Natural killer cell treated with Interleukin-12 subunit alpha and Interleukin-12 subunit beta and Interleukin-15 and Interleukin-18, amount 100 ng/mL, for 72 hours (primary cell): ENCODE measurements at places on chromosomes 5 and 9.

- DNase-seq = no peak
Observed at GRCh38 chr5:80177236-80177635, 78.6 kb downstream of the SERINC5 start.

DNA sequence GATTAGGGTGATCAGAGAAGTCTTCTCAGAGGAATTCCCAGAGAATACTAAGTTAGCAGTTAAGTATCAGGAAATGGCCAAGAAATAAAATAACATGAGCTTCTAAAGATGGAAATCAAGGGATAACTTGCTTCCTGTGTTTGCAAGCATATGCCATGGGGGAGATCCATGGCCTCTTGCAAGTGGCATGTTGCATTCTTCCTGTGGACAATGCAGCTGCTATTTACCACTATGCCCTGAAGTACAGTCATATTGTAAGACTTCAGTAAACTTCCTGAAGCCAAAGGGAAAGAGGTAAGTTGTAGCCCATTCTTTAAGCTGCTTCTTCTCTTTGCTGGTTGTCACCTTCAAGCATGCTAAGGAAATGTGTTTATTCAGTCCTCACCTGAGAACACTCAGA is 154.7 kb upstream of the RUSC2 start:
- DNase-seq = no peak

- DNase-seq = no peak
Observed at GRCh38 chr5:65489119-65489518, 7.4 kb upstream of the ADAMTS6 start.

- DNase-seq = no peak
Observed at GRCh38 chr5:142717582-142718215, 31.8 kb upstream of the FGF1 start.

GRCh38 chr5:73172951-73173350 is at the start of gene TMEM174:
Gene TMEM174, plus strand, starts transcription at chr5:73173193. Its CDS starts 51 bp downstream, at chr5:73173244.
- no peak for DNase-seq

- DNase-seq = no peak
Observed at GRCh38 chr5:67693956-67694809, 497.6 kb upstream of the CD180 start.

- DNase-seq = no peak
Observed at GRCh38 chr5:120564013-120564412, 99.9 kb downstream of the PRR16 start.

GRCh38 chr9:134597041-134597913 is 44.3 kb upstream of the COL5A1 start:
- DNase-seq = no peak

GRCh38 chr9:77017505-77017894 is 2.0 kb upstream of the FOXB2 start:
- no peak for DNase-seq

- DNase-seq = no peak
Observed at GRCh38 chr9:115058684-115059315, 59.2 kb downstream of the TNC start.

DNA sequence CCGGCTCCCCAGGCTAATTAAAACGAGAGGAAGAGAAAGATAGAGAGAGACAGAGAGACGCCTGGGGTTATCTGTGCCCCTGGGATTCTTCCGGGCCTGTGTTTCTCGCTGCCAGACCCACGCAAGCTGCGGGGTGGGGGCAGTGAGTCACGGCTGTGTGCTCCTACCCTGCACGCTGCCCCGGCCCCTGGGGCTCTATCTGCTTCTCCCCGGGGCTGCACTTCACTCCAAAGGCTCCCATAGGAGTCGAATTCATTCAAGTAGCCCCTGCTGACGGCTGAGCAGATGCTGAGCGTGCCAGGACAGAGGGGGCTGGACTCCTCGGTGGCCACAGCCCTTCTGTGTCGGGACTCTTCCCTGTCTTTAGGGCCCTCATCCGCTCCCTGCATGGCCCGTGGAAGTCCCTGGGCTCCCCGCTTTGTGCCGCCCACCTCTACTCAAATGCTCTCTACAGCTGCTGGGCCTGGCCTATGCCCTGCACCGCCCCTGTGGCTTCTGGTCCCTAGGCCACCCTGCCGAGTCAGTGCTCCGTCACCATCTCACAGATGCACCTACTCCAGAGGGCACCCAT is 22.8 kb downstream of the SARDH start:
- DNase-seq = no peak

- no peak for DNase-seq
Observed at GRCh38 chr5:41817625-41818301, 52.5 kb downstream of the OXCT1 start.

- no peak for DNase-seq
Observed at GRCh38 chr5:88245241-88245892, 23.3 kb downstream of the TMEM161B start.

GRCh38 chr9:134099123-134099761 is 31.4 kb upstream of the BRD3 start:
- DNase-seq = no peak

GRCh38 chr5:139182528-139183296 is 15.5 kb downstream of the SIL1 start:
- no peak for DNase-seq

GRCh38 chr5:149423794-149424268 is 44.7 kb upstream of the IL17B start:
- DNase-seq = no peak
